ENCODE measurements at places on chromosomes 12 and 14.

GRCh38 chr12:49109641-49110463 lies 795 bp downstream of the LMBR1L start:
- DNase-seq, result no peak

- DNase-seq, result no peak
These were observed 62.6 kb downstream of the ANO6 start for GRCh38 chr12:45278447-45278846.

DNA sequence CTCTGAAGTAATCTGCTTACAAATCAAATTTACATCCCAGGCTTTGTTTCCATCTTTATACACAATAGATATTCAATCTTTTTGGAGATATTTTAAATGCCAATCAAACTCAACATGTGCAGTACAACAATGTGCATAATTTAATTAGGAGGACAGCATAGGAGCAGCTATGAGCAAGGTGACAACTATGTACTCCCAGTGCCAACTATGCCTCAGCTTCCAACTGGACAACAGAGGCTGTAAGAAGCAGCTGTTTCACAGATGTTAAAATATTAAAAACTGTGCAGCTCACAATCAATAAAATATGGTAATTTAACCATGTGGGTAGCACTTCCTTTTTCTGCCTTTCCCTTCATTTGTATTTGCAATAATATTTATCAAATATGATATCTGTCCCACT lies 99.9 kb downstream of the ST8SIA1 start:
- DNase-seq, result no peak

DNA sequence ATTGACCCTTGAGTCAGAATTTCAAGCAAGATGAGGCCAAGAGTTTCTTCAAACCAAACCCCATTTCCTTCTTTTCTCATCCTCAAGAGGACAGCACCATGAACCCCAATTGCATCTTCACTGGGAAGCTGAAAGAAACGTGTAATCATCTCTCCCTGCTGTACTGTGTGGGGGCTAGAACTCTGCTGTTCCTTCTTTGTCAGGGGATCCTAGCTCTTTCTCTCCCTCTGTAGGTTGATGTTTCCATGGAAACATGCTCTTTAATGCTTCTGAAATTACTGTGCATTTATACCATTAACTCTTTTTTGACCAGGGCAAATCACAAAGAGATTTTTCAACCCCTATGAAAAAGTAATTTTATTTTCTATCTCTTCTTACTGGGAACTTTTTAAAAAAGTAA lies 295.1 kb downstream of the GRIN2B start:
- no peak for DNase-seq

DNA sequence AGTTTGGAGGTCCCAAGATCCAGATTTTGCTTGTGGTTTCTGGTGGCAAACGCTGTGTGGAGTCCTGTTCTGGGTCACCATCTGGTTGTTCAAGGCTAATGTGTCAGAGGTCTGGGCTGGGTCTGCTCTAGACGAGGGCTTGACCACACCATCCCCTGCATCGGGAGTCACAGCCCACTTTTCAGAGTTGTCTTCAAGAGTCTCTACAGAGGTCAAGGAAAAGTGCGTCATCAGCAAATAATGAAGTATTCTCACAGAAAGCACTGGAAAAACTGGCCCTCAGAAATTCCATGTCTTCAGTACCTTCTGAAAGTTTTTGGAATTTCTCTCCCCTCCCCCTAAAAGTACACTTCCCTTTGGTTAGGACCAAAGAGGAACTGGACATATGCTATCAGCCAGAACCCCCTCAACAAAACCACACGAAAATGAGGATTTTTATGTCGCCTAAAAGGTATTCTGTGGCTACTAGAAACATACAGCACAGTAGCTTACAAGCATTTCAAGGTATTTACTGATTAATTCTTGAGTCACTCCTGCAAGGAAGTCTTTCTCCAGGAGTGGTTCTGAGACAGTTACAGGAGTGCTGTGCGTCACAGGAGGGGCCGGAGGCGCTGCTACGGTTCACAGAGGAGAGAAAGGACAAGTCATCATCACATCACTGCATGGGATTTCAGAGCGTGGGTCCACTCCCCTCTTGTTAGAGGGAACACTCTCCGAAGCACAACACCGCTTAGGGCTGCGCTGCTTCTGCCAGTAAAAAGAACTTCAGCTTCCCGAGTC lies 35.4 kb downstream of the RAD52 start:
- peak; percentile 77 for DNase-seq

- no peak for DNase-seq
These were observed 202.3 kb upstream of the LMNTD1 start for GRCh38 chr12:25755136-25755970.

DNA sequence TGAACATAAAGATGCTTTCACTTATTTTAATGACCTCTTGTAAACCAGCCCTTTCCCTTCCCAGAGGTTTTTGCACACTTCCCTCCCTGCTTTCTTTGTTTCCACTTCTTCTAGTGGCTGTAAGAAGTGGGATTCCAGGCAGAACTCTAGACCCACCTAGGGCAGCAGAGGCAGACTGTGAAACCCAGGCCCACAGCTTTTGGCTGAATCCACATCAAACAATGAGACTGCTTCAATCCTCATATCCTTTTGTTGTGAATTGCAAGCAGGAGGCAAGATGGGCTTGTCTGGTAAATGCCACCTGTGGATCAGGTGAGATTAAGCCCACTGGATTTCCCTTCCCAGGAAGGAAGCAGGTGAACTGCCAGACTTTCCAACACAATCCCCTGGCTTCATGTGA lies 12.8 kb downstream of the CCDC177 start:
- DNase-seq, result no peak

- DNase-seq, result no peak
These were observed 17.0 kb downstream of the RHOF start for GRCh38 chr12:121776190-121777098.
